ENCODE measurements at places on chromosomes 11 and 22.
A peak's percentile ranks its signal among the peaks of the same experiment; 100 is the strongest.

- DNase-seq = no peak
Observed at GRCh38 chr22:40261783-40262182, 84.1 kb downstream of the TNRC6B start.

GRCh38 chr11:89436071-89436470, 55.1 kb downstream of the NOX4 start:
- DNase-seq = peak; percentile 12

- DNase-seq = peak; percentile 54
Observed at GRCh38 chr11:47861728-47862127, 13.6 kb upstream of the NUP160 start.

- peak; percentile 69 for DNase-seq
Observed at GRCh38 chr11:111541254-111542061, 938 bp downstream of the LAYN start.

- peak; percentile 80 for DNase-seq
Observed at GRCh38 chr11:133951327-133952198, 5.2 kb downstream of the IGSF9B start.

Data from AG20443 (cell line).